GM19239 (cell line): ENCODE measurements at places on chromosomes 13 and 19.

- DNase-seq = no peak
Observed at GRCh38 chr13:110981379-110981778, 66.5 kb upstream of the ANKRD10 start.

DNA sequence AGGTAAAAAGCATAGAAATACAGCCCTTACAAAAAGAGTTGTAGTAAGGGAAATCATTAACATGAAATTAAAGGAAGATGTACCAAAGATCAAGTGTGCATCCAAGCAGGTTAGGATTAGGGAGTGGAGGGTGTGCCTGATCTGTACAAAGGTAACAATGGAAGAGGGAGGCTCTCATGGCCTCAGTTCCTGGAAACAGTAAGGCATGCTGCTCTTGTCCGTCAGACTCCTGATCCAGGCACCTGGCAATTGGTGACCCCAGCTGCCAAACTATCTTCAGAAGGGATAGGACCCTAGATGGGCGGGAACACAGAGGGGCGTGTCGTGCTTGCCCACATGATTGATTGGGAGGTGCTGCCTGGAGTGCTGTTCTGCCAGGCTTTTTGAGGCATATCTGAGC, 4.5 kb downstream of the TEX26 start:
- DNase-seq = no peak

GRCh38 chr13:28037399-28037798, 48.9 kb upstream of the URAD start:
- DNase-seq = no peak

DNA sequence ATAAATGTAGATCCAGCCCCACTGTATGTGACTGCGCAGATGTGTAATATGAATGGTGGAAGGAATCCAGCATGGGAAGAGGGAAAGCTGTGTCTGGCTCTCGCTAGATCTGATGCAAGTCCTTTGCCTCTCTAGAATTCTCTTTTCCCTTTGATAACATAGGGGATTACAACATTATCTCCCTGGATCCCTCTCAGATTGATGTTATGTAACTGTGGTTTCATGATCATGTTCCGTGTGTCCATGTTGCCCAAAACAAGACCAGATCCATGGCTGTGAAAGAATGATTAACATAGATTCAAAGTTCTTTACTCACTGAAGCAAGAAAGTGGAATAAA, 184.0 kb upstream of the UBL3 start:
- no peak for DNase-seq

DNA sequence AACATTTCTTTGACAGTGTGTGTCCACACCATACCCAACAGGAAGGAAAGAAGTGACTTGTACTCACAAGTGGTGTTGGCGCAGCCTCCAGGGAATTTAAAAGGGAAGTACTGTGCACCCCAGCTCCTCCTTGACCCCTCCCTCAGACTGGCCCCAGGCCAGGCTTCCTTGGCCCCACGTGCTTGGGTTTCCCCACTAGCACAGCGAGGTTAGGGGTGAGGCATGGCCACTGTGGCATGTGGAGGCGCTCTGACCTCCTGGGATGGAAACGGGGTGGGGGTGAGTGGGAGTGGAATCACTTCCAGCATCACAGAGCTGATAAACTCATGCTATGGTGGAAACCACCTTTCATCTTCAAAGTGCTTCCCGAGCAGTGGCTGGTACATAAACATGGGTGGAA, 168.6 kb downstream of the ZNF536 start:
- DNase-seq = no peak

DNA sequence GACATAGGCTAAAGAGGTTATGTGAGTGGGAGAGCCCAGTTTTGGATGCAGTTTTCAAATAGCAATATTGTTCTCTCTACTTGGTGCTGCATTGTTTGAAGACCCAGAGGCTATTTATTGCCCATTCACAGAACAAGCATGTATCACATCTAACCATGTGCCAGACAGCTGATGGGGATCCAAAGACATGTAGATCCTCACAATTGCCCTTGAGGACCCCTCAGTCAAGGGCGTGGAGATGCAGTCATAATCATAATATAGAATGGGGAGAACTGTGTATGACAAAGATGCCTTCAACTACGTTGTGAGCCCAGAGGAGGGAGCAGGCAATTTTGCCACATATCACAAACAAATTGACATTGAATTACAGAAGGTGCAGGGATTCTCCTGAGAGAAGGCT, 70.5 kb downstream of the NHLRC3 start:
- DNase-seq = no peak

DNA sequence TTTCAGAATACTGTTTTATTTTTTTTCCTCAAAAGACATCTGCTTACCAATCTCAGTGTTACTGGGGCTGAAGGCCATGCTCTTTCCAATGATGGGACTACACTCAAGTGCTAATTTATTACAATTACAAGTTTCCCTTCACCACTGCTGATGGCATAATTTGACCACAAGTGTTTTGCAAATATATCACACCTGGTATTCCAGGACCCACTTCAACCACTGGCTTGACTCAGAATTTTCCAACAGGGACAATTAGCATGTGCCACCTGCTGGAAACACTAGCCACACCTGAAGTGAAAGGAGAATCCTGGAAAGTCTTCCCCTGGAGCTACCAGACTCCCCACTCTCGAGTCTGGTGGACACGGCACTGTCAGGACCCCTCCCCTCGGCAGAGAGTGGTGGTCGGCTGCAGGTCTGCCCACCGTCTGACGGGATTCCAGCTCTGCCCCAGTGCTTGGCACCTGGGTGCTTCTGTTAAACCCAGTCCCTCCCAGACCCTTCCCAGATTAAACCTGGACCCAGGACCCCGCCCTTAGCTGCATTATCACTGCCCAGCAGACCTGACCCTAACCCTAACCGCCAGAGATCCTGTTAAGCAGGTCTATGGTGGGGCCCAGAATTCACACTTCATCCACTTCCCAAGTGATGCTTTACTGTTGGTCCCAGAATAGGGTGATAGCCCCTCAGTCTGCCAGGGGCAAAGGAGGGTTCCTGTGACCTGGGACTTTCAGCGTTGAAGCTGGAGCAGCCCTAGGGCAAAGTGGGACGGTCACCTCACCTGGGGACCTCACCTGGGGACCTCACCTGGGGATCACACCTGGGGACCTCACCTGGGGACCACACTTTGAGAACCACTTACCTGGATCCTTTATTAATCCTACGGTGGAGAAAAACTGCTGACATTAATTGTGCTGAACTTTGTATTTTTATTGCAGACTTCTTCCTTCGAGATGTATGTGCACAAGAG, 17.6 kb upstream of the RASA3 start:
- DNase-seq = no peak
